GM23248 (cell line): ENCODE measurements at places on chromosomes 4 and X.

DNA sequence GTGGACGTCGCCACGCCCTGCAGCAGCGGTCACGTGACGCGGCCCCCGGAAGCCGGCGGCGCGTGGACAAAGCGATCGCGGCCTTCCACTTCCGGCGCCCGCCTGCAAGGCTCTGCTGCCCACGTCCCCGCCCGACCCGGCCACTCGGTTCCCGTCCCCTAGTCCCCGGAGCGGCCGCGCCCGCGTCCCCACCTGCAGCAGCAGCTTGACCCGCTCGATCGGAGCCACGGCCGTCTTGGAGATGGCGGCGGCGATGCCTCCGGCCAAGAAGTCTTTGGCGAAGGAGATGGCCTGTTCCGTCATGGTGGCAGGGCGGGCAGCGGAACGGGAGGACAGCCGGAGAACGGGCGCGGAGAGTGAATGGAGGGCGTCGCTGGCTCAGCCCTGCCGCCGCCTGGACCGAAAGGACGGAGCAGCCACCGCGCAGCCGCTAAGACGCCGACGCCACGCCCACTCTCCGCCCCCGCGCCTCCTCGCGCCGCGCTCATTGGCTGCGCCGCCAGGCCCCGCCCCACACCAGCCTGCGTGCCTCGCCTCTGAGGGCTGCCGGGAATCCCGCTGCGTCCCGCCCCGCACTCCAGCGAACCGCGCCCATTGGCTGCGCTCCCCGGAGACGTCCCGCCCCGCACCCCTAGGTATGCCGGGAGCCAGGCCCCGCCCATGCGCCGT is at the start of gene SLC25A6:
Gene SLC25A6, minus strand, starts transcription at position 407 of the 669 bp plus-strand sequence. Its CDS starts 104 bp downstream, at position 303.
- DNase-seq: peak; percentile 99

DNA sequence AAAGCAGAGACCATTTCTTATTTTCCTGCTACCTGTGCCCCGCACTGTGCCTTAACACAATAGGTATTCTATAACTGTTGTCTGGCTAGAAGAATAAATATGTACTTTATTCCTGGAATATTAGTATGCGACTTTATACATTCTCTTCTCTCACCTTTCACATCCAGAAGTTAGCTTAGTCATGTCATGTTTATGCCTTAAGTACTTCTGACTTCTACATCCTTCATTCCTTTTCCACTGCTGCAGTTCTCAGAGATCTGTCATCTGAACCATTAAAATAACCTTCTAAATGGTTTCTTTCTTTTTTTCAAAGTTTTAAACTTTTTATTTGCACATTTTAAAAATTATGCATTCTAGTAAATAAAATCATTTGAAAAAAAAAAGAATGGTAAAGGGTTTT is 34.4 kb downstream of the KIF4A start:
- DNase-seq: no peak

DNA sequence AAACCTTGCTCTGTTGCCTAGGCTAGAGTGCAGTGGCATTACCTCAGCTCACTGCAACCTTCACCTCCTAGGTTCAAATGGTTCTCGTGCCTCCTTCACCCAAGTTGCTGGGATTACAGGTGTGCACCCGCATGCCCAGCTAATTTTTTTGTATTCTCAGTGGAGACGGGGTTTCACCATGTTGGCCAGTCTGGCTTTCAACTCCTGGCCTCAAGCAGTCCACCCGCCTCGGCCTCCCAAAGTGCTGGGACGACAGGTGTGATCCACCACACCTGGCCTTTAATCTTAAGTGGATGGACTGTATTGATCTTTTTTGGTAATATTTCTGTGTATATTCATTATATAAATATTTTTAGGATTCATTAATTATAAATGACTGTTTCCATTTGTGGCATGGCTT is 158.7 kb upstream of the CXorf51A start:
- DNase-seq: no peak

GRCh38 chr4:36115312-36115711 is 129.0 kb downstream of the ARAP2 start:
- DNase-seq: no peak

GRCh38 chr4:41363384-41363981 is 106.8 kb downstream of the UCHL1 start:
- DNase-seq: peak; percentile 80
